ENCODE measurements at places on chromosomes 4 and X. TPM values are rescaled to one million over a fixed set of nuclear protein-coding genes. Genes with fewer than 3 reads are reported as not detected.

TMA16 gene
- total RNA-seq, result 20.9 TPM

GPRASP2 gene
- total RNA-seq, result 38.1 TPM

CPLX1 gene
- 2.6 TPM for total RNA-seq

GYPB gene
- total RNA-seq, result 23.6 TPM

SPANXB1 gene
- not detected for total RNA-seq

MAMLD1 gene
- total RNA-seq, result 5.3 TPM

RHOXF2B gene
- not detected for total RNA-seq

FAM241A gene
- total RNA-seq, result 1.3 TPM

POLN gene
- 6.1 TPM for total RNA-seq

MBNL3 gene
- 36.6 TPM for total RNA-seq

SSX2 gene
- not detected for total RNA-seq

HSD17B13 gene
- 0.12 TPM for total RNA-seq

FOXO4 gene
- 20.8 TPM for total RNA-seq

FHDC1 gene
- total RNA-seq, result 5.2 TPM

HTN3 gene
- not detected for total RNA-seq

FDCSP gene
- total RNA-seq, result 0.82 TPM

MAGEB2 gene
- total RNA-seq, result not detected

DCLK2 gene
- 19.7 TPM for total RNA-seq

XAGE1B gene
- total RNA-seq, result not detected

P2RY10 gene
- 1.1 TPM for total RNA-seq

SLC25A43 gene
- total RNA-seq, result 5.4 TPM

GPR34 gene
- 7.2 TPM for total RNA-seq

MID2 gene
- 27.5 TPM for total RNA-seq

MAGED4 gene
- 60.8 TPM for total RNA-seq

Data from metanephros (tissue), 2 donors.